ENCODE measurements at places on chromosomes 16 and 17.

GRCh38 chr17:51638971-51639370 lies 378.6 kb downstream of the UTP18 start:
- DNase-seq = no peak

DNA sequence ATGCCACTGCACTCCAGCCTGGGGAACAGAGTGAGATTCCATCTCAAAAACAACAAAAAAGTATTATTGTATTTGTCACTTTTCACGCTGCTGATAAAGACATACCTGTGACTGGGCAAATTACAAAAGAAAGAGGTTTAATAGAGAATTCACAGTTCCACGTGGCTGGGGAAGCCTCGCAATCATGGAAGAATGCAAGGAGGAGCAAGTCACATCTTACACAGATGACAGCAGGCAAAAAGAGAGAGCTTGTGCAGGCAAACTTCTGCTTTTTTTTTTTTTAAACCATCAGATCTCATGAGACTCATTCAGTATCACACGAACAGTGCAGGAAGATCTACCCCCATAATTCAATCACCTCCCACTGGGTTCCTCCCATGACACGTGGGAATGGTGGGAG lies 41.5 kb upstream of the ETV4 start:
- DNase-seq = no peak

- no peak for DNase-seq
Measured at GRCh38 chr17:32482568-32483320, 4.0 kb upstream of the CDK5R1 start.

GRCh38 chr16:9053006-9053601 lies 38.3 kb upstream of the HAPSTR1 start:
- peak; percentile 50 for DNase-seq

DNA sequence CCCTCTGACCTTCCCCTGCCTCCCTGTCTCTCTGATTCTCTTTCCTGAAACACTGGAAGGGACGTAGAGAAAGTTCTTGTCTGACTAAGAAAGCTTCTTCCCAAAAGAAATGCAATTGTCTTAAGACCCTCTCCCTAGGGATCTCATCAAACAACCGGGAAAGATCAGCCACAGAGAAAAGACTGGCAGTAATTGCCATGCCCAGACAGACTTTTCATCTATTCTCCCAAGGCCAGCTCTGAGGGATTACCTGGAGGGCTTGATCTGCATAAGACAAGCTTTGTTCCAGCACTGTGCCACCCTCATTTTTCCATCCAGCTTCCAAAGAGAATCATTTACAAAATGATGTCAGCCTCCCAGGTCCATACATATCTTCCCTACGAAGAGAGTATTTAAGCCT lies 38.8 kb upstream of the HS3ST3A1 start:
- DNase-seq = no peak

DNA sequence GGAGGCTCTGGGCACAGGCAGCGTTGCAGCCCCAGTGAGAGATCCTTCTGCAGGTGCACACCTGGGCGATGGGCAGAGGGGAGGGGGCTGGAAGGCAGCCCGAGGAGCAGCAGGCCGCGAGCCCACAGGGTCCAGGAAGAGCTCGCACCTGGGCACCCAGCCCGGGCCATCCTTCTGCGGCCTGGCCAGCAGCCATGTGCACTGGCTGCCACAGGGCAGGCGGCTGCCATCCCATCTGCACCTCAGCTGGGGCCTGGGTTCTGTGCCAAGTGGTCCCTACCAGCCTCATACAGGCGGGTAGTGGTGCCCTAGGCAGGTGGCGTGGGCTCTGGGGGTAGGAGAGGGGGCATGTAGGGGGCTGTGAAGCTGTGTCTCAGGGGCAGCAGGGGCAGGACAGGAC lies 197.2 kb downstream of the RBFOX3 start:
- no peak for DNase-seq

- no peak for DNase-seq
Measured at GRCh38 chr17:37796076-37796475, 51.2 kb upstream of the HNF1B start.

GRCh38 chr17:2183346-2183745 lies 120.2 kb downstream of the SMG6 start:
- no peak for DNase-seq

GRCh38 chr17:14296166-14296910 lies 4.5 kb upstream of the HS3ST3B1 start:
- no peak for DNase-seq

DNA sequence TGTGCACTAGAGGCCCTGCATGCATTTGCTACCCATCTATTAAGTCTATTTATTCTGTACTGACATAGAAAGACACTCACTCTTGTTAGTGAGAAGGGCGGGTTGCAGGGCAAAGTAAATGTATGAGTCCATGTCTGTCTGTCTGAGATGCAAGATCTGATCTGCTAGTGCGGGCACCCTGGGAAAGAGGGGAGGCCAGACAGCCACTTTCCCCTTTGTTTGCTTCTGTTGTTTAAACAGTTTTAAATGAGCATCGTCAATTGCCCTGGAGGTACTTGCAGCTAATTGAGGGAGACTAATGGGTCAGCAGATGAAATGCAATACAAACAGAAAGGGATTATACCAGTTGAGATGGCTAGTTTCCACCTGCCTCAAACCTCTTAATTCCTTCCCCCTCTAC lies 24.9 kb downstream of the SCNN1G start:
- no peak for DNase-seq

DNA sequence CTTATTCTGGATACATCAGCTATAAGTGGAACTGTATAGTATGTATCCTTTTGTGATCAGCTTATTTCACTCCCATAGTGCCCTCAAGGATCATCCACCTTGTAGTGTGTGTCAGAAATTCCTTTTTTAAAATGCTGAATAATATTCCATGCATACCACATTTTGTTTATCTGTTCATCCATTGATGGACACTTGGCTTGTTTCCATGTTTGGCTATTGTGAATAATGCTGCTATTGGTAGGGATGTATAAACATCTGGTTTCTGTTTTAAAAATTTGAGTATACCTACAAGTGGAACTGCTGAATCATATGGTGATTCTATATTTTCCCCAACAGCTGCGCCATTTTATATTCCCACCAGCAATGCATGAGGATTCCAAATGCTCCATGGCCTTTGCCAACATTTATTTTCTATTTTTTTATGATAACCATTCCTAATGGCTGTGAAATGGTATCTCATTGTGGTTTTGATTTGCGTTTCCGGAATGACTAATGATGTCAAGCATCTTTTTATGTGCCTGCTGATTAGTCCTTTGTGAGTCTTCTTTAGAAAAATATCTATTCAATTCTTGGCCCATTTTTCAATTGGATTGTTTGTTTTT lies 11.6 kb downstream of the RCVRN start:
- DNase-seq = no peak

DNA sequence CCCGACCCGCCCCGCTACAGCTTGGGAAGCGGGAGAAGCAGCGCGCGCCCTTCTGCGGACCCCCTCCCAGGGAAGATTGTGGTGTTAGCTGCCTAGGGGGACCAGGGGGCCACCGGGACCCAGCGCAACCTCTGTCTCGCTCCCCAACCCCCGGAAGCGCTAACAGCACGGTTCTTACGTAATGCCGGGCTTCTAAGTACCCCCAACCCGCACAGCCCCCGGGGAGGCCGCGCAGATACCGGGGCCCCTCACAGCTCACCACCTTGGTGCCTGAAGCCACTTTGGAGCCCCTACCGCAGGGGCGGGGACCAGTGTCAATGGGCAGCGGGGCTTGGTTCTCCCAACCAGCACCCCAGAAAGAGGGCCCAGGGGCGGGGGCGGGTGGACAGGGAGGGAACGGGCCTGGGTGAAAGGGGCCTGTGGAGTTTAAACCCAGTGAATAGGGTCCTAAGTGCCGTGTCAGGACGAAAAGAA lies 348 bp downstream of the MPP2 start:
- DNase-seq = no peak

GRCh38 chr16:88387941-88388627 lies 5.3 kb downstream of the ZNF469 start:
- DNase-seq = no peak

- DNase-seq = peak; percentile 16
Measured at GRCh38 chr17:74862108-74862901, 2.6 kb upstream of the GRIN2C start.

GRCh38 chr17:48352630-48353029 lies 77.4 kb downstream of the SKAP1 start:
- no peak for DNase-seq

GRCh38 chr17:44931376-44931775 lies 16.1 kb upstream of the GFAP start:
- no peak for DNase-seq

DNA sequence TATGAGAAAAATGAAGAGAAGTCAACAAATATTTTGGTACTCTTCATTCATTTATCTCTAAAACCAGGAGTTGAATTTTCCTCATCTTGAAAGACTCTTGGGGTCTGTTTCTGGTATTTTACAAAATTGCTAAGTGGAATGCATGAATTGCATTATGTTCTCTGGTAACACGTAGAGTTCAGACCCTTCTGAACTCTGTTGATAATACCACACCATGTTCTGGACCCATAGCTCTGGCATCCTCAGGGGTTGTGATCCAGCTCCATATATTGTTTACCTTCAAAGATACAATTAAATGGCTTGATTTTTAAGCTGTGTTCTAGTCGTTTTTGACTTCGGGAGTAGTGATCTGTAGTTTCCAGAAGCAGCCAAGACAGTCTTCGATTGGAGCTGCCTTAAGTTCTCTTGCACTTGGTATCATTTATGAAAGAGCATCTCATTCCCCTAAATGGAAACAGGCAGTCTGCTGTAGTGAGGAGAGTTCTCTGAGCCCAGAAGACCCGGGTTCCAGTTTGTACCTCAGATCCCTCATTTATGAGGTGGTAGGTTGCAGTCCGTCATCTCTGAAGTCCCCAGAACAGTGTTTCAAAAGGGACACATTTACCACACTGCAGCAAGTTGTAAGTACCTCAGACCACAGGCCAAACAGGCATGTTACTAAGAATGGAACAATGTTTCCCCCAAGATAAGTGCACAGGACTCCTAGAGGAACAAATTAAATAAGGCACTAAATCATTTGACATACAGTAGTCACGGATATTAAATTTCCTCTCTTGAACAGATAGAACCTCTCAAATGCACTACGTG lies 9.6 kb downstream of the PSMD7 start:
- DNase-seq = no peak

DNA sequence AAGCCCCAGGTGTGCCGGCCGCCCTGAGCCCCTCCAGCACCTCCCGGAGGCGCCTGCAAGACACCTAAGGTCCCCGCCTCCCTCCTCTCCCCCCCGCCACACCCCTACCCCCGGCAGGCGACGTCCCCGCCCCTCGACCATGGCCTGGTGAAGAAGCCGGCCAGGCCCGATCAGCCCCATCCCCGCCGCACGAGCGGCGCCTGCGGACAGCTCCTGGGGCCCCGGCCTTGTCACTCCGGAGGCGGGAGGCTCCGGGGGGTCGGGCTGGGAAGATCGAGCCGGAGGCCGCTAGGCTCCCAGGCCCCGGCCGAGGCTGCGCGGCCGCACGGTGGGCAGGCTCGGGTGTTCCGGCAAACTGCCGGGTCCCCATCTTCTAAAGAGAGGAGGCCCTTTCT lies 405 bp upstream of the ACE start:
- no peak for DNase-seq

- DNase-seq = no peak
Measured at GRCh38 chr16:88855176-88855575, 1.6 kb downstream of the GALNS start.

DNA sequence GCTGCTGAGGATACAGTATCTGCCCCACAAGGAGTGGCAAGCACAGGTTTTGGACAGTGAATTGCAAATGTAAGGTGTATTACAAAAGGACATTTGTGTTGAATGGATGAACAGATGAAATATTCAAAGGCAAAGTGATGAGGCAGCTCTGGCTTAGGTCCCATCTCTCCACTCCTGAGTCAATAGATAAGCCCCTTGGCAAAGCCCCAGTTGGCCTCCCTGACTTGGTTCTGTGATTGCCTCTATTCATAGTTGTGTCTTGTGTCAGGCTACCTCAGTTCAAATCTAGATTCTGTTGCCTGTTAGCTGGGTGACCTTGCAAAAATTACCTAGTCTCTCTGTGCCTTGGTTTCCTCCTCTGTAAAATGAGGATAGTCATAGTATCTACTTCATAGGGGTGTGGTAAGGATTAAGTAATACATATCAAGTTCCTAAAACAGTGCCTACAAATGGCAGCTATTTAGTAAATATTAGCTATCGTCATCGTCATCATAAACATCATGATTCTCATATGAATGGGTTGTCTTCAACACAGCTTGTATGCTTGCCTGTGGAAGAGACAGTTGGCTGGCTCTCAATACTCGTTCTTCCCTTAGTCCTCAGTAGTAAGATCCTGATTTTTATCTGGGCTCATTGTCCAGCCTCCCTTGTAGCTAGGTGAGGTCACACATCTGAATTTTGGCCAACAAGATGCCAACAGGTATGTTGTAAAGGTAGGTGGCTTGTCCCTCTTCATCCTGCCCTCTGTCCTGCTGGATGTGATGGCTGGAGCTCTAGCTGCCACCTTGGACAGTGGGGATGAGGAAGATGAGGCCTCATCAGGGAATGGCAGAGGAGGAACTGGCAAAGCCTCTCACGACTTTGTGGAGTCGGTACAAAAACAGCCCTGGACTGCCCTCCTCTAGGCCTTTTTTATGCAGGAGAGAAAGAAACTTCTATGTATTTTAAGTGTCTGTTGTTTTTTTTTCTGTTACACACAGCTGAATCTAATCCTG lies 2.1 kb upstream of the MFAP4 start:
- no peak for DNase-seq

DNA sequence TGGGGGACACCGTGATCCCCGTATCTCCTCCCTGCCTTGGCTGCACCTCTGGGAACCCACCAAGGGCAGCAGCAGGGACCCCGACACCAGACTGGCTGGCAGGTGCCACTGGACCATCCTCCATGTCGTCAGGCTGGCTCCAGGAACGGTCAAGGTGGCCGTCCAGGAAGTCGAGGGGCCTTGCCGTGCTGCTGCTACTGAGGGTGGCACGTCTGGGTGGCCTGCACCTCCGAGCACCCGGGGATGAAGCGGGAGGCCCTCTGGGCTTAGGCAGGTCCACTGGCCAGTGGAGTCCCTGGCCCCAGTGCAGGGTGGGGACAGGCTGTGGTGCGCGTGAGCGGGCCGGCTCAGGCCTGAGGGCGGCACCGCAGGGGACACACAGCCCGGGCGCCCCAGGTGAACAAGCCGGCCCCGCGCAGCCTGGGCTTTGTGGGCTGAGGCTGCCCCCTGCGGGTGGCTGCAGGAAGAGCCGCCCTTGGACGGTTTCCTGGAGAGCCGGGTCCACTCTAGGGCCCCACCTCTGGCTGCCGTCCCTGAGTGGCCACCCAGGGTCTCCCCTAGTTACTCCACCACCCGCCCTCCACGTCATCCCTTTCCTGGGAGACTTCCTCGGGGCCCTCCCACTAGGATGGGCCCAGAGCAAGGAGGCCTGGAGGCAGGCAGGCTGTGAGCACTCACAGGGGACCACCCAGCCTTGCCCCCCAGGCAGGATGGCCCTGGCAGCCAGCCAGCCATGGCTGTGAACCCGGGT lies 42.8 kb upstream of the ZC3H18 start:
- DNase-seq = peak; percentile 22

- DNase-seq = peak; percentile 51
Measured at GRCh38 chr16:67017810-67018488, 11.0 kb upstream of the CBFB start.

- no peak for DNase-seq
Measured at GRCh38 chr16:69942099-69942491, 9.0 kb upstream of the CLEC18A start.

- no peak for DNase-seq
Measured at GRCh38 chr17:50952013-50952412, 85.9 kb upstream of the TOB1 start.

Measured in SW 1271 (cell line).